ENCODE measurements at places on chromosomes 5 and 9.

DNA sequence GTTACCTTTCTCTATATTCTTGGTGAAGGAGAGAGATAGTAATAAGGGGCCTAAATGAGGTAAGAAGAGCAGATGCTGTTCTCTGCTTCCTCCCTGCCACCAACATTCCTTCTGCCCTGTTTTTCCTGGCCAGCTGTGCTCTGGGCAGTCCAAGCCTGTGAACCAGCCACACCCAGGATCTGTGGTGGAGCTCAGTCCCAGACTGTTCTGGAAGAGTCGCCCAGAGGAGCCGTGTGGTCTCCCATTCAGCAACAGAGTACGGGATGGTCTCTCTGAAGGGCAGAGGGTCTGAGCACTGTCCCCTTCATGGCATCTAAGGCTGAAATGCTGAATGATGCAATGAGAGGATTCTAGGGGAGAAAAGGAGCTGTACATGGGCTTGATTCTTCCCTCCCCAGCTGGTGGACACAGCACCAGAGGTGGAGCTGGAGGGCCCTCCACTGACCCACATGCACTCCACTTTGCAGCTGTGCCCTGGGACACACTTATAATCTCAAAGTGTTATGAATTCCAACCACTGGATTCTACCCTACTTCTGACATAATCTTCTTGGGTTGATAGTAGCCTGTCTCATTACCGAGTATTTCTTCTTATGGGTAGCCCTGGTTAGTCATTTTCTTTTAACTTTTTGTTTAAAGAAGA lies 70.8 kb upstream of the RPS23 start:
- no peak overlapping the region for H3K4me3 ChIP-seq
- no peak overlapping the region for H3K27ac ChIP-seq
- H3K27me3 ChIP-seq: no peaks in the 10 kb centered on the region
- no peak for DNase-seq

DNA sequence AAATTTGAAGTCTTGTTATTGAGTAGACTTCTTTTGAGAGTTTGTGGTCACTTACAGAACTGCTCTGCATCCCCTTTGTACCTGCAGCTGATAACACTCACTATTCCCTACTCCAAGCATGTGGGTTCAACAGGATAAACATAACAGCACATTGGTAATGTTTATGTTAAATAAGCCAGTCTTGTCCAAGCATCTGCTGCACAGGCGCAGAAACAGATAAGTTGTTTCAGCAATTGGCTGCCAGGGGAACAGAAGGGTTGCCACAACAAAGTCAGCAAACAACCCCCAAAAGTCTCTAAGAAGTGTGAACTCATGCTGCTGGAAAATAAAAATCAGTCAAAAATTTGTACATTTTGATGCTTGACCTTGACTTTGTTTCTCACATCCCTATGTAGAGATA lies 174.6 kb downstream of the GDNF start:
- no peaks in the 10 kb centered on the region for H3K27me3 ChIP-seq
- no peak overlapping the region for H3K27ac ChIP-seq
- no peaks in the 10 kb centered on the region for H3K4me1 ChIP-seq
- H3K36me3 ChIP-seq: no peaks in the 10 kb centered on the region
- H3K4me3 ChIP-seq: no peak overlapping the region

- DNase-seq: peak; percentile 46
- H3K36me3 ChIP-seq: no peaks in the 10 kb centered on the region
- no peak overlapping the region for H3K27ac ChIP-seq
- no peak overlapping the region for H3K4me3 ChIP-seq
- no peaks in the 10 kb centered on the region for H3K27me3 ChIP-seq
Measured at GRCh38 chr9:72280913-72281500, 84.0 kb downstream of the ZFAND5 start.

- H3K4me1 ChIP-seq: no peaks in the 10 kb centered on the region
- H3K27ac ChIP-seq: no peak overlapping the region
- H3K27me3 ChIP-seq: no peaks in the 10 kb centered on the region
- no peak overlapping the region for H3K4me3 ChIP-seq
Measured at GRCh38 chr5:127111112-127111511, 37.8 kb upstream of the C5orf63 start.

DNA sequence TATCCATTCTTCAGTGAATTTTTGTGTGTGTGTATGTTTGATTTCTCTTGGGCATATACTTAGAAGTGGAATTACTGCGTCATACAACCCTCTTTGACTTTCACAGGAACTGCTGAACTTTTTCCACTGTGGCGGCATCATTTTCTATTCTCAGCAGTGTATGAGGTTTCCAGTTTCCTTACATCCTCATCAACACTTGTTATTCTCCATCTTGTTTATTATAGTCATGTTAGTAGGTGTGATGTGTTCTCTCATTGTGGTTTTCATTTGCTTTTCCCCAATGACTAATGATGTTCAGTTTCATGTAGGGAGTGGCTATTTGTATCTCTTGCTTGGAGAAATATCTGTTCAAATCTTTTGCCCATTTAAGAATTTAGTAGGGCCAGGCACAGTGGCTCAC lies 2.6 kb downstream of the ZNF79 start:
- DNase-seq: peak; percentile 36
- peak overlapping the region; percentile 97 for H3K27ac ChIP-seq
- H3K36me3 ChIP-seq: peaks cover 55% of the 10 kb centered on the region
- no peaks in the 10 kb centered on the region for H3K27me3 ChIP-seq
- peaks cover 37% of the 10 kb centered on the region for H3K4me1 ChIP-seq

DNA sequence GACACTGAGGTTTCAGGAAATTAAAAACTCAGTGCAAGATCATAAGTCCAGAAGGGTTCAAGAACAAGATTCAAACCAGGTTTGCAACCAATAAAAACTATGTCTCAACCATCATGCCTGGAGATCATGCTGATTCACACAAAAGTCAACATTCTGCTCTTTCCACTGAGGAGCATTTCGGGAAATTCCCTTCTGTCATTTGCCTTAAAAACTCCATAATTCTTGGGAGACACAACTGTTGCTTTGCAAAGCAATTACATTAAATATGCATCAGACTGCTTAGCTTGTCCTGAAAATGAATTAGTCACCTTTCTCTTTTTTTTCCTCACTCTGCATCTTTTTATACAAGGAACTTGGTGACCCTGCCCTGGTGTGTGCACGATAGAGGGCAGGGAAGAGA lies 275.9 kb upstream of the ZNF462 start:
- DNase-seq: no peak
- no peaks in the 10 kb centered on the region for H3K36me3 ChIP-seq
- no peak overlapping the region for H3K4me3 ChIP-seq

DNA sequence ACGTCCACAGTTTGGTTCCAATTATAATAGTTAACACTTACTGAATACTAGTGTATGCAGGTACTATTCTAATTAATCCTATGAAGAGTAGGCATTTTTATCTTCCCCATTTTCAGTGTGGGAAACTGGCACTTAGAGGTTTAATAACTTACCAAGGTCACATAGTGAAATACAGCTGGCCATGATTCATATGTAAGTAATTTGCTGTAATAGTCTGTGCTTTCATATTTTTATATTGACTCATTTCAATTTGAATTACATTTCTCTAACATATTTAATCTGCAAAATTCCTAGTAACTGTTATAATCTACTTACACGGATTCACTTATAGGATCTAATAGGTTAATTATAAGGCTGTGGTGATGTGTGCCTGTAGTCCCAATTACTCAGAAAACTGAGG lies 19.4 kb downstream of the CCNH start:
- H3K36me3 ChIP-seq: peaks cover 79% of the 10 kb centered on the region
- no peak for DNase-seq
- no peaks in the 10 kb centered on the region for H3K27me3 ChIP-seq
- H3K4me3 ChIP-seq: no peak overlapping the region

- no peak overlapping the region for H3K4me3 ChIP-seq
- DNase-seq: no peak
- no peaks in the 10 kb centered on the region for H3K4me1 ChIP-seq
- H3K27me3 ChIP-seq: no peaks in the 10 kb centered on the region
- H3K27ac ChIP-seq: no peak overlapping the region
- no peaks in the 10 kb centered on the region for H3K36me3 ChIP-seq
Measured at GRCh38 chr5:61701877-61702602, 370.0 kb downstream of the ZSWIM6 start.

DNA sequence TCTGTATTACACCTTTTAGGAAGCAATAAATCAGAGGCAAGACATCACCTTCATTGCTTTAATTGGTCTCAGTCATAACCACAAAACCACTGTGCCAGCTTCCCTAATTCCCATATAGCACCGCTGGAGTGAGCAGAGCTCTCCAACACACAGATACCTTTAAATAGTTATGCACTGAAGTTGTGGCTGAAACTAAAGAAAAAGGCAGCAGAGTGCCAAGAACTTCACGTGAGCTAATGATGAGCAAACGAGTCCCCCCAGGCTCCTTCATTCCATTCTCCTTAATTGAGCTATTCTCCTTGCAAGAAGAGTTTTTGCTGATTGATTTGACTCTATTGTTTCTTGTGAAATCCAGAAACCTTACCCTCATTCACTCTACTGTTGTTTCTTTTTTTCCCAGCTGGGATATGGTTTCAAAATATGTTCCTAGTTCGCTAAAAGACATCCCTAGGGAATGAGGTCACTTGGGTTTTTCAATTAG lies 501.5 kb downstream of the SPATA31D1 start:
- no peaks in the 10 kb centered on the region for H3K36me3 ChIP-seq
- no peak overlapping the region for H3K4me3 ChIP-seq
- no peaks in the 10 kb centered on the region for H3K4me1 ChIP-seq
- H3K27me3 ChIP-seq: no peaks in the 10 kb centered on the region

DNA sequence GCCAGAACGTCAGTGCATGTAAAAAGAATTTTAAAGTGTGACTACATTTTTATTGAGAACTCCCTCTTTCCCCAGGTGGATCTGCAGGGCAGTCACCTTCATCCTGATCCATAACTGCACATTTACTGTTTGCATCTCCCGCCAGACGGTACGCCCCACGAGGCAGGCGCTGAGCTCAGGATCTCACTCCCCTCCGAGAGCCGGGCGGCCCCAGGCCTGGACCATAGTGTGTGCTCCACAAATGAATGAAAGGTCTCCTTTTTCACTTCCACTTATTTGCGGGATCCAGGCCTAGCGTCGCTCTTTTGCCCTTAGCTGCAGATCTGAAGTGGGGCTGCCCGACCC lies 378 bp downstream of the DROSHA start:
- H3K27me3 ChIP-seq: no peaks in the 10 kb centered on the region
- peak; percentile 21 for DNase-seq
- H3K36me3 ChIP-seq: peaks cover 78% of the 10 kb centered on the region
- peak overlapping the region; percentile 94 for H3K4me3 ChIP-seq
- H3K4me1 ChIP-seq: peaks cover 37% of the 10 kb centered on the region
- H3K27ac ChIP-seq: peak overlapping the region; percentile 90

GRCh38 chr9:123739387-123739786 lies 190.5 kb downstream of the DENND1A start:
- no peaks in the 10 kb centered on the region for H3K4me1 ChIP-seq
- H3K27ac ChIP-seq: no peak overlapping the region
- H3K4me3 ChIP-seq: no peak overlapping the region
- no peak for DNase-seq
- peaks cover 3% of the 10 kb centered on the region for H3K27me3 ChIP-seq

DNA sequence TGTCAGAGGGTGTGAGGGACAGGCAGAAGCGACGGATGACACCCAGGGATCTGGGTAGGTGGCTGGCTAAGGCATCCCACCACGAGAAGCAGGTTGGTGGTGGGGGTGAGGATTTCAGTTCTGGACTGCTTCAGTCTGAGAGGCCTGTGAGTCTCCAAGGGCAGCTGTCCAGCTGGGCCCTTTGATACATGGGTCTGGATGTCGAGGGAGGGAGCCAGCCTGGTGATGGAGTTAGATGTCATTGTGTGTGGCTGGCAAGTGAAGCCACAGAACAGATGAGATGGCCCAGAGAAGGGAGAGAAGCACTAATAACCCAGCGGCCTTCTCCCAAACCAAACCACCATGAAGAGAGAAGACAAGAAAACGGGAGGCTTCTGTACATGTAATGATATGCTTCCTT lies 11.1 kb downstream of the MED27 start:
- no peak overlapping the region for H3K4me3 ChIP-seq
- H3K36me3 ChIP-seq: peaks cover 9% of the 10 kb centered on the region
- DNase-seq: no peak
- peaks cover 7% of the 10 kb centered on the region for H3K4me1 ChIP-seq
- no peaks in the 10 kb centered on the region for H3K27me3 ChIP-seq

DNA sequence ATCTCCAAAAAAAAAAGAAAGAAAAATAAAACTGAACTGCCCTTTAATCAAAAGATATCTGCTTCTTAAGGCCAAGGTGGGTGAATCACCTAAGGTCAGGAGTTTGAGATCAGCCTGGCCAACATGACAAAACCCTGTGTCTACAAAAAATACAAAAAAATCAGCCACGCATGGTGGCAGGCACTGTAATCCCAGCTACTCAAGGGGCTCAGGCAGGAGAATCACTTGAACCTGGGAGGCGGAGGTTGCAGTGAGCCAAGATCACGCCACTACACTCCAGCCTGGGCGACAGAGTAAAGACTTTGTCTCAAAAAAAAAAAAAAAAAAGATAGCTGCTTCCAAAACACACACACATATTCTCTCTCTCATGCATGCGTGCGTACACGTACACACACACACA lies 17.8 kb downstream of the SCAI start:
- peak overlapping the region; percentile 66 for H3K4me3 ChIP-seq
- H3K36me3 ChIP-seq: peaks cover 18% of the 10 kb centered on the region
- H3K27ac ChIP-seq: peak overlapping the region; percentile 98
- DNase-seq: no peak
- H3K27me3 ChIP-seq: no peaks in the 10 kb centered on the region

All from activated T-helper 2 cell treated with anti-CD3 and anti-CD28 coated beads, Interferon-gamma antibody, Interleukin-2, Interleukin-4, amounts not matched to agents 10 μg/mL and 5 μg/mL and 100 μg/mL, durations not matched to agents 14 hours and 24 hours and 36 hours (primary cell).